Brain pericyte (primary cell): ENCODE measurements at places on chromosomes 16 and 17.

- no peak for DNase-seq
These were observed 480 bp downstream of the TSR3 start for GRCh38 chr16:1351215-1351581.

- DNase-seq, result no peak
These were observed 10.1 kb downstream of the SNX29 start for GRCh38 chr16:11986521-11987057.

- no peak for DNase-seq
These were observed 67.8 kb downstream of the CCDC182 start for GRCh38 chr17:57677301-57677700.

- DNase-seq, result no peak
These were observed 23.7 kb upstream of the WWOX start for GRCh38 chr16:78075800-78076199.

GRCh38 chr17:74404789-74405188 lies 27.1 kb upstream of the GPRC5C start:
- DNase-seq, result no peak

GRCh38 chr16:397135-397661 lies at the start of gene NME4:
NME4 (plus strand) TSS chr16:397199; CDS start chr16:397223, 24 bp downstream.
- DNase-seq, result no peak

DNA sequence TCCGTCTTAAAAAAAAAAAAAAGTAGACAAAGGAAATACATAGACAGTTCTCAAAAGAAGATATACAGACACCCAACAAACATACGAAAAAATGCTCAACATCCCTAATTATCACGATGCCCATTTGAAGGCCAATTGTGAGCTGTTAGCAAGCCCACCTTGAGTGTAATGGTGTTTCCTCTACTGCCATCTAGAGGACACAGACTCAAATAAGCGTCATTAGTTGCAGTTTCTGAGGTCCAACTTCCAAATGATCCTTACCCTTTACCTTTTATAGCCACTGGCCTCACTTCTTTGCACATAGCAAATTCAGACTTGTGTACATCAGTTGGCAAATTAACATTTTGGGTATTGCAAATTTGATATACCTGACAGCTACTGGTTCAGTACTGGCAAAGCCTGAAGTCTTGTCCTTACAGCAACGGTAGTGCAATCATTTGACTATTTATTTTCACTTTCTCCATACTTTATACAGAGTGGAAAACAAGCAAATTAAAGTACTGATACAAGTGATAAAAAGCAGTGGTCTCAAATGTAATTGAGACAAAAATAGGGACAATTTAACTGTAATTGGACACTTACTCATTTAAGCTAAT lies 536.3 kb upstream of the EEF2KMT start:
- DNase-seq, result no peak

GRCh38 chr17:75876190-75876937 lies 2.0 kb downstream of the TRIM47 start:
- DNase-seq, result no peak

- no peak for DNase-seq
These were observed 72.5 kb downstream of the RBFOX1 start for GRCh38 chr16:7405166-7405565.

DNA sequence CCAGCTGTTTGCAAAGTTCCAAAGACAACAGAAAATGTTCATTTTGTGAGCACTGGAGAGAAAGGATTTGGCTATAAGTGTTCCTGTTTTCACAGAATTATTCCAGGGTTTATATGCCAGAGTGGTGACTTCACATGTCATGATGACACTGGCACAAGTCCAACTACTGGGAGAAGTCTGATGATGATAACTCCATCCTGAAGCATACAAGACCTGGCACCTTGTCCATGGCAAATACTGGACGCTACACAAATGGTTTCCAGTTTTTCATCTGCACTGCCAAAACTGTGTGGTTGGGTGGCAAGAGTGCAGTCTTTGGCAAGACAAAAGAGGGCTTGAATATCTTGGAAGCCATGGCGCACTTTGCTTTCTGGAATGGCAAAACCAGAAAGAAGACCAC lies 385.0 kb downstream of the CDH11 start:
- no peak for DNase-seq

DNA sequence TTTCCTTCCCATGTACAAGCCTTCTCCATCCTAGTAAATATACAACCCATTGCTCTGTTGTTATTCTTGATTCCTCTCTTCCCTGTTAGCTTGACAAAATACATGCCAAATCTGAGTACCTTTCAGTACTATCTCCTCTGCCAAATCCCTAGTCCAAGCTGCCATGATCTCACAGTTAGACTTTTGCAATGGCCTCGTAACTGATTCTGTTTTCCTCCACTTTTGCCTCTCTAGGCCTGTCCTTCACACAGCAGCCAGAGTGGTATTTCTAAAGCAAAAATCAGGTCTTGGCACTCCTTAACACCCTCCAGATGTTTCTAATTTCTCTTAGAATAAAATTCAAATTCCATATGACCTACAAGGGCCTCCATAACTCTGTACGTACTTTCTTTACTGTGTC lies 153.0 kb upstream of the RBL2 start:
- no peak for DNase-seq
